Fibroblast of villous mesenchyme (primary cell): ENCODE measurements at places on chromosomes 6 and 20.

DNA sequence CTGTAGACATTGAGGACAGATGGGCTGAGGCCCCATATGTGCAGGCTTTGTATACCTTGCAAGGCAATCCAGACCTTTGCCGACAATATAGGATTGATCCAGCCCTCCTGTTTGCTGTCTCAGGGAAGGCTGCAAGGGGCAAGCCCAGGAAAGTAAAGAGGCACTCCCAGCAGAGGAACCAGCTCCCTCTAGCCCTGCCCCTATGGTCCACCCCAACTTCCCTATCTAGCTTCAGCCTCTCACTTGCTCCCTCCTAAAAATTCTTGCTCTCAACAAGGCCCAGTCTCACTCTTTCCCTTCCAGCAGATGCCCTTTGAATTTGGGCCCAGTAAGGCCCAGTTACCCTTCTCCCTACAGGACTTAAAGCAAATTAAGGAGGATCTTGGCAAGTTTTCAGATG, 92.6 kb downstream of the JARID2 start:
- no peak for DNase-seq

GRCh38 chr6:22433745-22434144, 135.6 kb upstream of the HDGFL1 start:
- no peak for DNase-seq

DNA sequence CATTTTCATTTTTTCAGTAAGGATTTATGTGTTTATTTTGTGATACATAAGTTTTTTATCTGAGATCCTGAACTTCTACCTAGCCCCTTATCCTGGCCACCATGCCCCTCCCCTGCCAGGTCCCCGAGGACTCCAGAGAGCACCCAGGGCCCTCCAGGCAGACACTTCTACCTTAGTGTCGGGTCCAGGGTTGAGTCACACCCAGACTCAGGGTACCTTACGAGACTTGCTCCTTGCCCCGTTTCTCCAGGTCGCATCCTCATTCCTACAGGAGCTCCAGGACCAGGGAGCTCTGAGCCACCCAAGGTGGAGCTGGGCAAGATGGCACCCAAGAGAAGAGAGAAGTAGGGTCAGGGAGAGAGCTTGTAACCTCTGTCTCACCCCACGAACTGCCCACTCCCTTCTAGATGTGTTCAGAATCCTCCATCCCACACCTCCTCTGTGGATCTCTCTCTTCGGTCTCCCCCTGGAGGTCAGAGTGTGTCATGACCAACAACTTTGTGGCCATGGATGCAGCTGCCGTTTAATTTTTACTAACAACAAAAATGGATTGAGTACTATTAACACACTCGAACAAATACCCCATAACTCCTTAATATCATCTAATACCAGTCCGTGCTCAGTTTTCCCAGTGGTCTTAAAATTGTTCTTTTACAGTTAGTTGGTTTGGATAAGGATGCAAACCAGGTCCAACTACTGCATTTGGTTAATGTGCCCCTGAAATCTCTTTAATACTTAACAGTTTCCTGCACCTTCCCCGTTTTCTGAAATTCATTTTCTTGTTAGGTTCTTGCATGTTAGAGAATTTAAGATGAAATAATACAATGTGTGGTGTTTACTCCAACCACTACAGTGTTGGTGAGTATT, 130.6 kb upstream of the INSM1 start:
- peak; percentile 29 for DNase-seq

DNA sequence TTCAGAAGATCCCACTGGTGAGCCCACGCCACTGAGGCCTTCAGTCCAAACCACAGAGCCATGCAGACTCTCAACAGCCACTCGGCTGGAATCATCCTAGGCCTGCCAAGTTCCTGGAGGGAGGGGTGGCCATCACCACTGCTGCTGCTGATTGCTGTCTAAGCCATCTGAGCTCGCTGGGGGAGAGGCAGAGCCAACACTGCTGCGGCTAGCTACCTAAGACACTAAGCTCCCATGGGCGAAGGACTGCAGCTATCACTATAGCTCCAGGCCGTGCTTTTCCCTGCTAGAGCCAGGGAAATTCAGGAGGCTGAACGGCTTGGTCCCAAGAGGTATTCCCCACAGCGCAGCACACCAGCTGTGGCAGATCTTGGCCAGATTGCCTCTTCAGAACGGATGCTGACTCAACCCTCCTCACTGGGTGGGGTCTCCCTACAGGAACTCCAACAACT, 73.6 kb downstream of the TBC1D32 start:
- peak; percentile 83 for DNase-seq

DNA sequence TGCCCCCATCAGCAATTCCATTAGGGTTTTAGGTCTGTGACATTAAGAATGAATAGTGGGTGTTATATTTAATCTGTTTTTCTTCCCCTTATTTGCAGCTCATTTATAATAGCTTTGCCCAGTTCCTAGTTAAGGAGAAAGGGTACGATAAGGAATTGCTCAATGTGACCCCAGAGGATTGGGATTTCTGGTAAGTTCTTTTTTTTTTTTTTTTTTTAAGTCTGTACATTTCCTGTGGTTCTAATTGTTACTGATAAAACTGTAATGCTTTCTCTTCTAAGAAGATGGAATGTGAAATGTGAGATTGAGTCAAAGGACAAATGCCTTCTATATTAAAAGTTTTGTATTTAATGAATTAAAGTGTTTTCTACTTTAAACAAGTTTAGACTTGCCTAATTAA, 5.5 kb downstream of the NT5DC1 start:
- peak; percentile 71 for DNase-seq

DNA sequence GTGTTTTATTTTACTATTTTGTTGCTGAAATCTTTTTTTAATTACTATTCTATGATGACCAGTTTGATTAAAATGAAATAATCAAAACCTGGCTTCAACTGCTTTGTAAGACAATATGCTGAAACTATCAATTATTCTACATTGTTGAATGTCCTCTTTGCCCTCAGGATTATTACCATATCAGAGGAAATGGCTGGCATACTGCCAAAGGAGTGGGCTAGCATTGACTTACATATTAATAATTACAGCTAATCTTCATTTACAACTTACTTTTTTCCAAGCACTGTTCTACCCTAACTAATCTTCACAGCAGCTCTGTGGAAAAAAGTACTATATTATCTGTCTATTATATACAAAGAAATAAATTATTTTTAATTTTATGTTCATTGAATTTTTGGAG, 560.5 kb downstream of the BCKDHB start:
- no peak for DNase-seq
